ENCODE measurements at places on chromosomes 6 and 20.

- no peak for DNase-seq
Observed at GRCh38 chr20:34037767-34038166, 44.1 kb downstream of the RALY start.

DNA sequence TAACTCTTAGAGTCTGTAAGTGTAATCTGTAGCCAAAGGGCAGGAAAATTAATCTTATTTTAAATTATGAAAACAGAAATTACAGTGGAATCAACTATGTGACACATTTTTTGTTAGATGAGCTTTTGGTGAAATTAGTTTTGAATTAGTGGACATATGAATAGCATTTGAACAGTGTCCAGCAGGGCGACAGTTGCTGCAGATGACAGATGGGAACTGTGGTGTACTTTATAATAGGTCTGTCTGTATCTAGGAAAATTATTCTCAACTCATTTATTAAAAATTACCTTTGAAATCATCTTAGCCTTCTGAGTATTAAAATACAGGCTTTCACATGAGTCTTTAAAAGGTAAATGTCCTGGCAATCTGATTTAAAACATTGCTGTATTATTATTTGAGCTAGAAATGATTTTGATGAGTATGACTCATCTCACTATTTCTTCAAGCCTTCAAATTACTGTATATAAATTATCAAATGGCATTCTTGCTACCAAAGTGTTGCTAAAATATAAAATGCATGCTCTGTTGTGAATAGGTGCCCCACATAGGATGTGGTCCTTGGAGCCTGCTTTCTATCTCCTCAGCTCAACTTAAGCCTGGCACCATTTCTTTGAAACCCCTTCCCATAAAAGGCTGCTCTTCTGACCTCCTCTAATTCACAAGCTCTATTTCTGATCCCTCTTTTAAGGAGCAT is 150.4 kb downstream of the C6orf58 start:
- DNase-seq, result no peak

GRCh38 chr6:56637640-56638039 is 5.0 kb downstream of the DST start:
- no peak for DNase-seq

DNA sequence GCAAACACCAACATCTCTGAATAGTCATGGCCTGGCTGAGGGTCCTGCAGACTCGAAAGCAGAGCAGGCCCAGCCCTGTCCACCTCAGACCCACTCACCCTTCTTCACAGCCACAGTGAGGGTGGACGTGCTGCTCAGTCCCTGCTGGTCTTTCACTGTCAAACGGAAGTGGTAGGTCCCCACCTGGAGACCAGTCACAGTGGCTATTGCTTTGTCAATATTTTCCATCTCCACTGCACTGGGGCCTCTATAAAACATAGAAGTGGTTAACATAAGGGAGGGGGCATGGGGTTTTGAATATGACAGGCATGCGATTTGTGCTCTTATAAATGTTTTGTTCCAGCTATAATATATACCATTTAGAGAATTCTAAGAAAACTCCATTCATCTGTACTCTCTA is 73.9 kb downstream of the ALDH5A1 start:
- no peak for DNase-seq
